ENCODE measurements at places on chromosomes 16 and 17. TPM values are rescaled to one million over a fixed set of nuclear protein-coding genes. Genes with fewer than 3 reads are reported as not detected.

DNA sequence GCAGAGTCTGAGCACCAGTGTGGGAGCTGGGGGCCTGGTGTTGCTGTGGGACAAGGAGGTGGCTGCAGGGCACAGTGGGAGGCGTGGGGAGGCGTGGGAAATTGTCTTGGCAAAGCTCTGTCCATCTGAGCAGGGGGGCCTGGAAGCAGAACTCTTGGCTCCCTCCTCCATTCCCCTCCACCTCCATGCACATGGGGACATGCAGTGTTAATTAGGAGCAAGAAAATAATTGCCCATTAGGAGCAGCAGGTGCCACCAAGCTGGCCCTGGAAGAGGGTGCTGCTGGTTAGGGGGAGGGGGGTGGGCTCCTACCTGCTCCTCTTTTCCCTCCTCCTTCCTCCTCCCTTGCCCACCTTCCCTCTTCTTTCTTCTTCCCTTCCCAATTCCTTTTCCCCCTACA, 4.5 kb downstream of the TTYH2 start:
- H3K4me3 ChIP-seq: no peak overlapping the region
- DNase-seq: no peak
- no peaks in the 10 kb centered on the region for H3K27me3 ChIP-seq
- no peak overlapping the region for H3K27ac ChIP-seq

DNA sequence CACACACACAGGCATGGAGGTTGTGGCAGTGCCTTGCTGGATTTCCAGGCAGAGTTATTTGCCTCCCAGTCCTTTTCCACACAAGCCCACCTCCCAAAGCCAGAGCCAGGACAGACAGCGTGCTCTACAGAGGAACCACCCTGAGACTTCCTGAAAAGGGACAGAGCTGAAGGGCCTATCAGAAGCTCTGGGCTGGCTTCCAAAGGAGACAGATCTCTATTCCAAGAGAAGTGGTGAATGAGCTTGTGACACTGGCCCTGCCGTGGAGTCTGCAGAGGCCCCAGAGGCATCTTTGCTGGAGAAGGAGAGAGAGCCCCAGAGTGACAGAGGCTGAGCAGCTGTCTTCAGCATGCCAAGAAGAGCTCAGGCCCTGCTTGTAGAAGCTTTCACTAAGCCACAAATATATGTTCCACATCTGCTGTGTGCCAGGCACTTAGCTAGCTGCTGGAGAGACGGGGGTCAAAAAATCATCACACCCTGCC, 8.3 kb upstream of the LPCAT2 start:
- H3K4me1 ChIP-seq: peaks cover 34% of the 10 kb centered on the region
- no peaks in the 10 kb centered on the region for H3K27me3 ChIP-seq
- no peak overlapping the region for H3K4me3 ChIP-seq
- DNase-seq: peak; percentile 75

- H3K4me1 ChIP-seq: no peaks in the 10 kb centered on the region
- H3K27me3 ChIP-seq: no peaks in the 10 kb centered on the region
- no peak overlapping the region for H3K27ac ChIP-seq
These were observed 506.2 kb downstream of the WWOX start for GRCh38 chr16:78605548-78606101.

DNA sequence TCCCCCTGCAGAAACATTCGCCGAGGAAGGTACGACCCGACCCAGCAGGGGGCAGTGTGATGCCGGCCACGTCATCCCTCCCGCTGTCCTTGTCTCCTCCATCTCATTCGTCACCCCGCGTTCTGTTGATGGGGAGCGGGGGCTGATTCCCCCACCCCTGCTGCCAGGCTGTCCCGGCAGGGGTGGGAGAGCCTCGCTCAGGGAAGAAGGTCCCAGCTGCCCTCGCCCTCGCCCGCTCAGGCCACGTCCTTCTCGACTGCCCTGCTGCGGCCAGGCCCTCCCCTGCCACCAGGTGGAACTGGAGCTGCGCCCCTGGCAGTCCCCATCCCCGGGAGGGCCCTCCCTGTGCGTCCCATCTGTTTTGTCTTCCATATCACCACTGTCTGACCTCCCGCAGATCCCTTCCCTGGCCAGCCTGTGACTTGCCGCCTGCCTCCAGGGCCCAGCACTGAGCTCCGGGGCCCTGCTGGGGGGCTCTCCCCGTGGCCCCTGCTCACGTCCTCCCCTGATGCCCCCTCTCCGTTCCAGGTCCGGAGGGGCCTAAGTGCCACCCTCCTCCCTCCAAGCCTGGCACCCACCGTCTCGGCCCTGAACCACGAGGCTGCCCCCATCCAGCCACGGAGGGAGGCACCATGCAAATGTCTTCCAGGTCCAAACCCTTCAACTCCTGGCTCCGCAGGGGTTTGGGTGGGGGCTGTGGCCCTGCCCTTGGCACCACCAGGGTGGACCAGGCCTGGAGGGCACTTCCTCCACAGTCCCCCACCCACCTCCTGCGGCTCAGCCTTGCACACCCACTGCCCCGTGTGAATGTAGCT, 20.6 kb downstream of the ADAM11 start:
- no peak overlapping the region for H3K27ac ChIP-seq
- H3K36me3 ChIP-seq: no peaks in the 10 kb centered on the region
- peak; percentile 64 for DNase-seq
- peak overlapping the region; percentile 21 for H3K4me3 ChIP-seq

DNA sequence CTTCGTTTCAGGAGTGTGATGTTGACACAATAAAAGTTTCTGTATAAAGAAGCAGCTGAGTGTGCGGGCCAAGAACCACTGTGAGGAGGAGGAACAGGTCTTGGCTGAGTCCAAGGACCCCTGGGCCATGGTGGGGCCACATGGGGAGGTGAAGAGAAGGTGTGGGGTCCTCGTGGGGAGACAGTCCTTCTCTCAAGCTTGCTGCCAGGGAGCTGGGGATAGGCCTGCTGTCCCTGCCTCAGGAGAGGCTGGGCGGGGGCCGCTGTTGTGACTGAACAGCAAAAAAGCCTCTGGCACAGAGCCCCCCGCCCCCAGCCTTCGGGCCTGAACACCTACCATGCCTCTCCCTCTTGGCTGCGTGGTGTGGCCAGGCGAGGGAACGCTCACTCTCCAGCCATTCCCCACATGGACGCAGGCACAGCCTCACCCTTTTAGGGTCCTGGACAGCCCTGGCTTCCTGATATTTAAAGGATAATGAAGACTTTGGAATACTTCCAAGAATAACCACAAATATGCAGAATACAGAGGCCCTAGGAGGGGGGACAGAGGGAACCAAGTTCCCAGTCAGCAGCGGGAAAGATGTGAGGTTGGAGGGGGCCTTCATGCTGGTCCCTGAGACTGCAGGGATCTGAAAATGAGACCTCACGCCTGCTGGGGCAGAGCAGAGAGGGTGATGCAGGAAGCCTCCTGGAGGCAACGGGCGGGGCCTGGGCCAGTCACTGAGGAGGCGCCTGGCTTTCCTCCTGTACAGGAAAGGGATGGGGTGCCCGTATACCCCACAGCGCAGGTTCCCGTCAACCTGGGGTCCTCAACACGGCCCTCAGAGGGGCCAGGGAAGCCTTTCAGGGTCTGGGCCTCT, 100.0 kb upstream of the CREBBP start:
- peak; percentile 70 for DNase-seq
- H3K4me1 ChIP-seq: peaks cover 16% of the 10 kb centered on the region
- H3K27me3 ChIP-seq: no peaks in the 10 kb centered on the region
- H3K4me3 ChIP-seq: no peak overlapping the region

GRCh38 chr17:8051831-8052230, 13.0 kb downstream of the ALOX15B start:
- H3K27ac ChIP-seq: no peak overlapping the region
- no peak overlapping the region for H3K4me3 ChIP-seq
- H3K4me1 ChIP-seq: peaks cover 7% of the 10 kb centered on the region
- no peaks in the 10 kb centered on the region for H3K36me3 ChIP-seq

GRCh38 chr16:68370581-68371275, 59.9 kb downstream of the PRMT7 start:
- H3K27ac ChIP-seq: no peak overlapping the region
- no peaks in the 10 kb centered on the region for H3K27me3 ChIP-seq
- no peaks in the 10 kb centered on the region for H3K36me3 ChIP-seq
- no peak overlapping the region for H3K4me3 ChIP-seq
- no peak for DNase-seq
- H3K4me1 ChIP-seq: no peaks in the 10 kb centered on the region

DNA sequence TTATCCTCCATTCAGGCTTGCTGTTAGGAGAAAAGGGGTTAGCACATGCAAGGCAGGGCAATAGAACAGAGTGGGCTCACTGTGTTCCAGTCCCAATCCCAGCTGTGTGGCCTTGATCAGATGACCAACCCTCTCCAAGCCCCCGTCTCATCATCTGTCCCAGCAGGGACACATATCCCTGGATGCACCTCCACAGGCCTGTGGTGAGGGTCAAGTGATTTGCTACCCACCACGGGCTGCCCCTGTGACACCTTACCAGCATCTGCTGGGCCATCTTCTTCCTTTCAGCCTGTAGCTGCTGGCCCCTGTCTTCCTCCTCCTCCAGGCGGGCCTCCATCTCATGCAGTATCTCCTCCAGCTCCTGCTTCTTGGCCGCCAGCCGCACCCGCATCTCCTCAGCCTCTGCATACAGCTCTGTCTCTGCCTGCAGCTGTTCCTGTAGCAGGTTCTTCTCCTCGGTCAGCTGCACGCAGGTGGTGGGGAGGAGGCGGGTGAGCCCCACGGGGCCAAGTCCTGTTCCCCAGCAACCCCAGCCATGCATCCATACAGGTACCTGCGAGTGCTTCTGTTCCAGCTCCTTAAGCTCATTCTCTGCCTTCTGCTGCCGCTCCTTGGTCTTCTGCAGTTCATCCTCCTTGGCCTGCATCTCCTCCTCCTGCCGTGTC, 91.3 kb downstream of the NDE1 start:
- H3K4me3 ChIP-seq: no peak overlapping the region
- no peaks in the 10 kb centered on the region for H3K27me3 ChIP-seq
- no peak for DNase-seq
- H3K4me1 ChIP-seq: peaks cover 6% of the 10 kb centered on the region
- no peaks in the 10 kb centered on the region for H3K36me3 ChIP-seq
- no peak overlapping the region for H3K27ac ChIP-seq

DNA sequence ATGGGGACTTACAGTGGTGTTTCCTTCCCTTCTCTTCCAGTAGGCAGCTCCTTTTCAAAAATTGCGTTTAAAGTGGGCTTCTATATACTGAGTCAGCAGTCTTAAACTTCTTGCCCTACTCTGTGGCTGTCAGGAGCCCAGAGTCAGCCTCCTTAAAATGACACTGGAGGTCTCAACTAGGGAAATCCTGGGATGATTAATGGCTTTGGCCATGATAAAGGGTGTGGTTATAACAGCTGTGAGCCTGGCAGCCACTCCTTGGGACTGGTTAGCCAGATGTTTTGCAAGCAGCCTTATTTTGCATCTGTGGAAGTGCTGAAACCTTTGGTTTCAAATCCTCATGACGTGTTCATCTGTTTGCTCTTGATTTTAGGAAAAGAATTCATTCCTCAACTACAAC, 25.0 kb downstream of the TAC4 start:
- no peak for DNase-seq
- H3K4me1 ChIP-seq: peaks cover 30% of the 10 kb centered on the region
- H3K27ac ChIP-seq: no peak overlapping the region
- H3K4me3 ChIP-seq: no peak overlapping the region
- H3K27me3 ChIP-seq: no peaks in the 10 kb centered on the region
- H3K36me3 ChIP-seq: peaks cover 88% of the 10 kb centered on the region

GRCh38 chr17:82110298-82110697, 12.3 kb upstream of the FASN start:
- H3K36me3 ChIP-seq: no peaks in the 10 kb centered on the region
- no peak overlapping the region for H3K27ac ChIP-seq
- H3K4me1 ChIP-seq: peaks cover 19% of the 10 kb centered on the region
- DNase-seq: no peak
- no peak overlapping the region for H3K4me3 ChIP-seq
- no peaks in the 10 kb centered on the region for H3K27me3 ChIP-seq

DNA sequence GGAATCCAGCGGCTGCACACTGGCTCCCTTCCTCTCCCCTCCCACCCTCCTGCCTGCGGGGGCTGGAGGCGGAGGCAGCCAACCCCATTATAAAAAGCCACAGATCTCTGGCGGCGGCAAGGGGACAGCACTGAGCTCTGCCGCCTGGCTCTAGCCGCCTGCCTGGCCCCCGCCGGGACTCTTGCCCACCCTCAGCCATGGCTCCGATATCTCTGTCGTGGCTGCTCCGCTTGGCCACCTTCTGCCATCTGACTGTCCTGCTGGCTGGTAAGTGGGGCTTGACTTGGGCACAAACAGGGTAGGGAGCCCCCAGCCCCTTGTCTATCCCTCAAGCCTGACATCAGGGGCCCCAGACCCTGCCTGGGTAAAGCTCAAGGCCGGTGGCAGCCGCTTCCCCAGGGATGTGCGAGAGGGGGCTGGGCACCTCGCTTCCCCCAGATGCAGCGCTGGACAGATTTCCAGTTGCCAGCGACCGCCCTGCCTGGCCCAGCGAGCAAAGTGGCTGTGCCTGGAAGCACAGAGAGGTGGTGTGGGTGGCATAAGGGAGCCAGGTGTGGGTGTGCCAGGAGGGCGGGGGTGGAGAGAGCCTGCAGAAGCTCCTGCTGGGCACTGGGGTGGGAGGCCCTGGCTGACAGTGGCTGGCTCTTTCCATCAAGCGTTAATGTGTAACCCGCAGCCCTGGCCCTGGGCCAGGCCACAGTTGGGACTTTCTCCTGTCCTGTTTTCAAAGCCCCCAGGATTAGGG, at the start of gene CX3CL1:
Gene CX3CL1, plus strand, starts transcription at position 119 of the 745 bp plus-strand sequence. Its CDS starts 79 bp downstream, at position 198.
- peak; percentile 61 for DNase-seq
- no peaks in the 10 kb centered on the region for H3K36me3 ChIP-seq
- H3K4me3 ChIP-seq: no peak within 1 kb of the TSS
- H3K4me1 ChIP-seq: peaks cover 7% of the 10 kb centered on the region
- no peak within 1 kb of the TSS for H3K27ac ChIP-seq
- H3K27me3 ChIP-seq: no peaks in the 10 kb centered on the region

- H3K4me3 ChIP-seq: no peak overlapping the region
- DNase-seq: no peak
- H3K27ac ChIP-seq: no peak overlapping the region
- no peaks in the 10 kb centered on the region for H3K4me1 ChIP-seq
These were observed 28.3 kb upstream of the GPRC5C start for GRCh38 chr17:74403512-74404137.

- no peak overlapping the region for H3K27ac ChIP-seq
- no peaks in the 10 kb centered on the region for H3K36me3 ChIP-seq
- no peaks in the 10 kb centered on the region for H3K27me3 ChIP-seq
- H3K4me1 ChIP-seq: peaks cover 7% of the 10 kb centered on the region
These were observed 85.0 kb downstream of the SNX29 start for GRCh38 chr16:12061336-12062055.

RDM1 gene
- 2.1 TPM for total RNA-seq

LGALS9B gene
- total RNA-seq: not detected

LRRC46 gene
- 1.1 TPM for total RNA-seq

PIRT gene
- not detected for total RNA-seq

EVI2A gene
- total RNA-seq: not detected

CCDC92B gene
- total RNA-seq: not detected

ZMYND15 gene
- 0.17 TPM for total RNA-seq

ZNF624 gene
- 9.2 TPM for total RNA-seq

CRISPLD2 gene
- total RNA-seq: 0.32 TPM

OR4D1 gene
- total RNA-seq: not detected

NEUROD2 gene
- not detected for total RNA-seq
